NCI-H1105 treated with DMSO at 0.1 percent for 48 hours (cell line): ENCODE measurements at places on chromosomes 1 and 21.

GRCh38 chr1:108045460-108045859 is 80.5 kb upstream of the VAV3 start:
- DNase-seq: no peak

- DNase-seq: no peak
Observed at GRCh38 chr1:230316864-230317745, 109.0 kb downstream of the PGBD5 start.

- no peak for DNase-seq
Observed at GRCh38 chr1:16141573-16142336, 14.1 kb downstream of the EPHA2 start.

DNA sequence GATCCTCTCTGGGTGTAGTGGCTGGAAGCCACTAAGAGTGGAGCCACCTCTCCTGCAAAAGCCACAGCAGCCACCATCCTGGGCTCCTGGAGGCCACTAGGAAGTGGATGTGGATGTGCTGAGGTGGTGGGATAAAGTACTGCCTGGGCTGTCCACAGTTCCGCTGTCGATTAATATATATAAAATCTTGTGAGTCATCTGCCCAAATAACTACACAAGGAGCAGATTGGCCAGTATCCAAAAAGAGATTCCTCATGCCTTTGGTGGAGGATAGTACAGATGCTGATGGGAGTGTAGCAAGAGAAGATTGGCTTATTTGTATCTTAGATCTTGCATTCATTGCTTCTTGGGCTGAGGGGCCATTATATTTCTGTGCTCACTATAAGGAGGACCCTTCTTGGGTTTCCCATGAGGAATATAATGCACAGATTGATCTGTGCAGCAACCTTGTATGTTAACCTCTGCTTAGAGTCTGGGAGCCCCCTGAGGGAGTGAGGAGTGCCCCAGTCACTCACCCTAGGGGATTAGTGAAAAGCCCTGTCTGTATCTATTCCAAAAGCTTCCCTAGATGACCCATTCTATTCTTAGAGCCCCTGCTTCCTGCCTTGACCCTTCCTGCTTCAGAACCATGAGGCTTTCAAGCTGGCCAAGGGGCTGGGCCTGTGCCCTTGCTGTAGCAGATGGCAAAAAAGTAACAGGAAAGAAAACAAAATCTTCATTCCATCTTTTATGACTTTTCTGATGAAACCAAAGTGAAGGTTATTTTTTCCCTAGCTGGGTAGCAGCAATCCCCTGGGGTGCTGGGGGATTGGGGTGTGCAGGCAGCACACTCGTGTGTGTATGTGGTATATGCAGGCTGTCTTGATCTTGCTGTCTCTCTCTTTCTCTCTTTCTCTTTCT is 31.7 kb downstream of the RCSD1 start:
- DNase-seq: no peak

DNA sequence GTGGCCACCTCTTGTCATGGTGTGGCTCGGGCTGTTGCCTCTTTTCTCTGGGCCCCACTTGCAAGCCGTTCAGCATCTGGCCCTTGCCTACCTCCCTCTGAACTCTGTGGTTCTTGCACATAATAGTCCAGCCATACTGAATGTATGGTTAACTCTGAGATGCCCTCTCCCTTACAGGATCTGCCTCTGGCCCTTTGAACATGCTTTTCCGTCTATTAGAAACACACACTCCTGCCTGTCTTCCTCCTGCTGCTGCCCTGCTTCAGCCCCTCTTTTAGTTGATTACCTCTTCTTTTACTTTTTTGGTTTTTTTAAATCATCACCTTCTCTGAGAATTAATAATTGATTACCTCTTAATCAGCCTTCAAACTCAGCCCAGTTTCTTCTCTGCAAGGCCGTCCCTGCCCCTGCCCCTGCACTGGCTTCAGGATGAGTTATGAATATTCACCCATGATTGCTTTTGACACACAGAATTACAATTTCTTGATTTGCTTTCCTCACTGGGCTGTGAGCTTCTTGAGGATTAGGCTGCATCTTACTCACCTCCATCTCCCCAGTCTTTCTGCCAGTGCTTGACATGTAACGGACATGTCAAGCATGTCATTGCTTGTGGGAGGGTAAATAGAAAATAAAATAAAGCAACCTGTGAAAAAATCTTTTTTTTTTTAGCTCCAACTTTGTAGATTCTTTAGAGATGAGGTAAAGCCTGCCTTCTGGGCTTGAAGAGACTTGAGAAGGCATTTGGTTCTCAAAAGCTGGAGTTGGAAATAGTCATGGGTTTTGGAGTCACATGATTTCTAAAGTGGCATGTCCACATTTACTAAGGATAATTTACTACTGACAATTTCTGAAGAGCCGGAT is 158.3 kb downstream of the PLXNA2 start:
- no peak for DNase-seq

DNA sequence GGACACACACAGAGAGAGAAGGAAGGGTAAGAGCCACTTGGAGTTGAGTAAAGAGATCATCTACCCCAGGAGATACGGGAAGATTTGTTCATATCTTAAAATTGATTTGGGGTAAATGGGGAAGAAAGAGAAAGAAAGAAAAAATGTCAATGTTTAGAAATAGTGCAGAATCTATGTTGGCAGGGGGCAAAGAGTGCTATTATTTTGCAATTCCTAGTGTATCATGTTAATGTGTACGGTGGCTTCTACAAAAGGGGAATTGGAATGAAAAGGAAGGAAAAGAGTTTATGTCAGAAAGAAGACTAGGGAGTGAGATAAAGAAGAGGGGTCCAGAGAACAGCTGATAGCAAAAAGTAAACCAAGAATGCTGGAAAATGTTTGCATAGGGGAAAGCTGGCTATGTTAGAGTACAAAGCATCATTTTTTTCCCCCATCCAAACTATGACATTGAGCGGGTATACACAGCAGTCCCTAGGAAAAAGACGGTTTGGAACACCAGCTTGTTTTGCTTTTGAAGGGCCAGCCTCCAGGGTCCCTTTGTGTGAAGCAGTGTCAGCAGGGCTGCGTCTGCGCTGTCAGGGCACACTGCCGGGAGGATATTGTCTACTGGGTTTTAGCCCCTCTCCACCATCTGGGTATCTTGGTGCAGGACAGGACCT is 10.8 kb downstream of the LRRC8D start:
- DNase-seq: no peak

DNA sequence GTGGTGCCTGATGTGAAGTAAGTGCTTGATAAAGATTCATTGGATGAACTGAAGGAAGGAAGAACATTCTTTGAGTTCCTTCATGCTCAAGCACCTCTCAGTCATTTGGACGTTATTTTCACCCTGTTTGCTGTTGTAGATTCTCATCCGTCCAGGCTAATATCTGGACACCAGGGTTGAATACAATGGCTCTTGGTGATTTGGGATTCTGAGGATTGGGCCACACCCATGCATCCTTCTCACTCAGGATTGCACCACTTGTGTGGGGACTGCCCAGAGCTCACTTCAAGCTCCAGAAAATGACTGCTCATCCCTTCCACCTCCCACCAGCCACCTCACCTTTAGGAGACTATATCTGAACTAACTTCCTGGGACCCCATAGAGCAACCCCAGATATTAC is 117.1 kb upstream of the IPO9 start:
- DNase-seq: no peak

DNA sequence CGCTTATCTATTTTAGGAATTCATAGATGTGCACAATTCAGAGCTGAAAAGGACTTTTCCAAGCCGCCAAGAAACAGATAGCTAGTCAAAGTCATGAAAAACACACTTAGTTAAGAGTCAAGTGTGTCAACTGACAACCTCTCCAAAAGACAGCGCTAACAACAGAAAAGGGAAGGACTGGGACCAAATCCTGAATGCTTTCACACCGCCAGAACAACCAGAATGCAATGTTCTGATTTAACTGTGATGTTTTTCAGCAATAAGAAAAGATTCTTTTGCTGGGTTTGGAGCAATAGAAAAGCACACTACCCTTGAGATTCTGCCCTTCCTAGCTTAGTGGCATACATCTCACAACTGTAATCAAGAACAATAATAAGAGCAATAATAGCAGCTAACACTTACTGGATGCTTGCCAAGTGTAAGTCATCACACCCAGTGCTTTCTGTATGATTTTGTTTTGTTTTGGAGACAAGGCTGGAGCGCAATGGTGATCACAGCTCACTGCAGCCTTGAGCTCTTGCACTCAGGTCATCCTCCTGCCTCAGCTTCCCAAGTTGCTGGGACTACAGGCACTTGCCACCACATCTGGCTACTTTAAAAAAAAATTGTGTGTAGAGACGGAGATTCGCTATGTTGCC is 33.9 kb upstream of the SDC3 start:
- peak; percentile 78 for DNase-seq

DNA sequence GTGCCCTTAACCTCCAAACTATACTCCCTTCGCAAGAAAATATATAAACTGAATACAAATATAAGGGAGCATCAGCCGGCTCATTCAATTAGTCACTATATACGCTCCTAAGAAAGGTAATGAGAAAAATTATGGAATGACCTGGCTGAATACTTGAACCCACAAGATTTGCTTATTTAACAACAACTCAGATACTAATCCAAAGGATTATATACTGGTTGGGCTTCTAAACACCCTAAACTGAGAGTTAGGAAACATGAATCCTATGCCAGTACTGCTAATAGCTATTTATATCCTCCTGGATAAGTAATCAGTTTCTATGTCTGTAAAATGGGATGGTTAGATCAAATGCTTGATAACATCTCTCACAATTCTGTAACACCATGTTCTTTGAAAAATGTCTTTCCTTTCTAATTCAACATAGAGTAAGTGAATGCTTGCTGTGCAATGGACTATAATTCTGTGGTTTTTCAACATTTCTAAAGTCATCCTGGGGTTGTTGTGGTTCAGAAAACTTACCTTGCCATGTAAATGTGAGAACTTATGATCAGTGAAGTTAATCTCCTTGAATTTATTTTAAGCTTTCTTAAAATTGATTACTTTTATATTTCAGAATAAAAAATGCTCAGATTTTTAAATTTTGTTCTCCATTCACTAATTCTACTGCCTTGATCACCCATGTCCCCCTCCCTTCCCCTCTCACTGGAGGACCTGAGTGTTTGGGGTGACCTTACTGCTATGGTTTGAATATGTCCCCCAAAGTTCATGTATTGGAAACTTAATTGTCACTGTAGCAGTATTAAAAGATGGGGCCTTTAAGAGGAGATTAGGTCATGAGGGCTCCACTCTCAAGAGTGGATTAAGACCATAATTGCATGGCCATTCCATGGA is 14.5 kb downstream of the DUSP10 start:
- DNase-seq: no peak

- DNase-seq: no peak
Observed at GRCh38 chr1:9648171-9648570, 3.4 kb upstream of the PIK3CD start.

DNA sequence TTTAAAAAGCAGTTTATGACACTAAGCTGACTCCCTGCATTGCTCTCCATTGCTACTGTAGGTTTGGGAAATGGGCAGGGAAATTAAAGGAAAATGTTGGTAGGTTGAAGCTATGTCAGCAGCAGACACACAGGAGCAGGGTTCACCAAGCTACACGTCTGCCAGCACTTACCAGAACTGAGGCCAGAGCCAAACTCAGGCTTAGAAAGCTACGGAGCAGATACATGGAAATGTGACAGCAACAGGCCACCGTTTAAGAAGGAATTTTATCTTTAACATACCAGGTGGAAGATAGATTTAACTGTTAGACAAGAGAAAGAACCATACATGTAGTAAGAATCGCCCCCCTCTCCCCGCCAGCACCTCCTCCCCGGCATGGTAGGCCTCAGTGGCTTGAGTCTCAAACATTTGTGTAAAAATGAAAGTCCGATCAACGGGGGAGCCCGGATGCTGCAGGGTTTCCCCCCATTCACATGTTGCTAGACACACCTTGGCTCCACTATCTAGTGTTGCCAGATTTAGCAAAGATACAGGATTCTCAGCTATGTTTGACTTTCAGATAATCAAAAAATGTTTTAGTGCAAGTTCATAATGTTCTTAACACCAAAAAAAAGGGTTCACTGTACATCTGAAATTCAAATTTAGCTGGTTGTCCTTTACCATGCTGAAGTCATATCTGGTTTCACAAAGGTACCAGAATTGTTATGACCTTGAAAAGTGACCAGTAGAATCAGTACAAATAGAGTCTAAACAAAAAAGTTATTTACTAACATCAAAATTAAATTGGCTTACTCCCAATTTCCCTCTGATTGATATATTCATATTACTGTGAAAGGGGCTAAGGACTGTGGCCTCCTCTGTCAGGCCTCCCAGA is 6.7 kb downstream of the OR2T11 start:
- no peak for DNase-seq

- DNase-seq: no peak
Observed at GRCh38 chr1:35640380-35641232, 720 bp downstream of the PSMB2 start.

DNA sequence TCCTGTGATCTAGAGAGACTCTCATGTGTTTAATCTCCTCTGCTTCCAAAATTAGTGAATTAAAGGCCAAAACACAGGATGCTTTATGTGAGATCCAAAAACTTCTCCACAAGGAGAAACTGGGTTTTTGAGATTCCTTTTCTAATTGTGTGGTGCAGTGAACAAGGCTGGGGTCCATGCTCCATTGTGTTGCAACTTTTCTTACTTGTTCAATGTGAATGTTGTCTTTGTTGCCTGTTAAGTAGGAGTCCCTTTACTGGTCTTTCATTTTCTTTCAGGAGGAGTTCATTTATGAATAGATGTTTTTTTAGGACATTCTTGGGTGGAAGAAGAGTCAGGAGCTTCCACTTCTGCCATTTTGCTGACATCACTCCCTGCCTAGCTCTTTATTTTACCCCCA is 40.6 kb upstream of the CFHR3 start:
- no peak for DNase-seq

DNA sequence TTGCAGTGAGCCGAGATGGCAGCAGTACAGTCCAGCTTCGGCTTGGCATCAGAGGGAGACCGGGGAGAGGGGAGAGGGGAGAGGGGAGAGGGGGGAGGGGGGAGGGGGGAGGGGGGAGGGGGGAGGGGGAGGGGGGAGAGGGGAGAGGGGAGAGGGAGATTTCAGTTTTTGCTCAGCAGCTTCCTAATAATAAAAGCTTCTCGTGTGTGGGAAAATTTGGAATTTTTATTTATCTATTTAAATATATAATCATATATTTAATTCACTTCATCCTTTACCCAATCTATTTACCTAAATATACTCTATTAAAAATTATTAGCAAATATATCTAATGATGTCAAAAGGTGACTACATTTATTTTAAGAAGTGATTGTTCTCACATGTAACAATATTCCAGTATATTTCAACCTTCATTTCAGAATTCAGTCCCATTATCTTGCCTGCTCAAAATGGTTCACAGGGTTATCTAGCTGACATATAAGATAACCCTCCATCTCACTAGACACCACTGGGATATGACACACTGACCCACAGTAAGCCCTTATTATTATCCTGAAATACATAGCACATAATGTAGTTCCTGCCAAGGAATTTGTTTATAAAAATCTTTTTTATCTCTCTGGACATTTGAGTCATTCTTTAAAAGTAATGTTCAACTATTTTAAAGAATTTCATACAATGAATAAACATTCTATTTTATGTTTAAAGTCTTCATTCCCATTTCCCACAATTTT is 105.9 kb downstream of the GPATCH2 start:
- DNase-seq: no peak

GRCh38 chr1:23594149-23594907 is 35.0 kb upstream of the ID3 start:
- DNase-seq: no peak

- no peak for DNase-seq
Observed at GRCh38 chr1:94101613-94102525, 19.1 kb downstream of the ABCA4 start.

GRCh38 chr1:23288201-23288600 is 55.9 kb downstream of the HNRNPR start:
- no peak for DNase-seq
